ENCODE measurements at places on chromosomes 5 and 9. TPM values are rescaled to one million over a fixed set of nuclear protein-coding genes. Genes with fewer than 3 reads are reported as not detected.

Gene PLAC8L1
- not detected for total RNA-seq

Gene GABRA6
- total RNA-seq = not detected

Gene FOXD4L3
- total RNA-seq = not detected

Gene WNK2
- not detected for total RNA-seq

Gene FRMPD1
- not detected for total RNA-seq

Gene ZDHHC11
- total RNA-seq = 0.85 TPM

Gene CCNG1
- 139 TPM for total RNA-seq

Gene C9orf153
- not detected for total RNA-seq

Gene NEUROG1
- total RNA-seq = not detected

Gene ARID3C
- total RNA-seq = 0.35 TPM

Gene CYSRT1
- total RNA-seq = 0.17 TPM

Gene INSYN2B
- total RNA-seq = 5.3 TPM

Gene SAPCD2
- 0.34 TPM for total RNA-seq

Gene PIP5K1B
- total RNA-seq = not detected

Gene PCDHGC4
- 0.26 TPM for total RNA-seq

Gene FST
- 31.0 TPM for total RNA-seq

Gene SPACA9
- 7.3 TPM for total RNA-seq

Gene GPR150
- total RNA-seq = 0.26 TPM

Gene FOXI1
- total RNA-seq = not detected

Gene ECSCR
- total RNA-seq = 1.0 TPM

Gene ESM1
- total RNA-seq = not detected

Gene SVEP1
- total RNA-seq = 139 TPM

Gene PHF24
- total RNA-seq = 1.0 TPM
